ENCODE measurements at places on chromosomes 7 and 10.

DNA sequence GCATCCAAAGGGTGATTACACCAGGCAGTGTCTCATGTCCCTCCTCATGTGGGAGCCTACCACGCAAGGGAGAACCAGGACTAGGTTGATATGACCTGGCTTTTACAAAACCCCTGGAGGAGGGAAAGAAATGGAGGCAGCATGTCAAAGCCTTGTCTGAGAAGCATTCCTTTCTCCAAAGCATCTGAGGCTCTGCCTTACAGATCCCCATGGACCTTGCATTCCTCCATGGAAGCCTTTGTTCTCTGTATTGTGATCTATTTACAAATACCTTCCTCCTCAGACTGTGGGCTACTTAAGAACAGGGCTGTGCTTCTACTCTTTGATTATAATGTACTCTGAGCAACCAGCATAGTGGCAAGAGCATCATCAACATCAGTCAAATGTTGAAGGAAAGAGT, 197.0 kb downstream of the PLXNA4 start:
- DNase-seq, result no peak

- no peak for DNase-seq
Measured at GRCh38 chr10:80168679-80169380, 36.3 kb downstream of the PLAC9 start.

GRCh38 chr7:107384025-107384424, 85.8 kb upstream of the GPR22 start:
- DNase-seq, result no peak

DNA sequence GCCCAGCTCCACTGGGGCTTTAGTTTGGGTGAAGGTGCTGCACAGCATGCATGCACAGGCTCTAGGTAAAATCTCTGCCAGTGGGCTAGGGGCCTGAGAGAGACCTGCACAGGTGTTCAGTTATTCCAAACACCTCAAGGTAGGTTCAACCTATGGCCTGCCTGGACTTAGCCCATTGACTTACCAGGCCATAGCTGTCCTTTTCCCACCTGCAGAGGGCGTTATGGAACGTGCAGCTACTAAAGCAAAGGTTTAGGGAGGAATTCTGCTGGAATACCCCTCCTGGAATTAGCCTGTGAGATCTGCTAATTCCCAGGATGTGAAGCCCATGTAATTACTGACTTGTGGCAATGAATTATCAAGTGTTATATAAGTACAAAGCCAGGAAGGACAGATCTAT, 3.6 kb downstream of the VWC2 start:
- DNase-seq, result peak; percentile 50

DNA sequence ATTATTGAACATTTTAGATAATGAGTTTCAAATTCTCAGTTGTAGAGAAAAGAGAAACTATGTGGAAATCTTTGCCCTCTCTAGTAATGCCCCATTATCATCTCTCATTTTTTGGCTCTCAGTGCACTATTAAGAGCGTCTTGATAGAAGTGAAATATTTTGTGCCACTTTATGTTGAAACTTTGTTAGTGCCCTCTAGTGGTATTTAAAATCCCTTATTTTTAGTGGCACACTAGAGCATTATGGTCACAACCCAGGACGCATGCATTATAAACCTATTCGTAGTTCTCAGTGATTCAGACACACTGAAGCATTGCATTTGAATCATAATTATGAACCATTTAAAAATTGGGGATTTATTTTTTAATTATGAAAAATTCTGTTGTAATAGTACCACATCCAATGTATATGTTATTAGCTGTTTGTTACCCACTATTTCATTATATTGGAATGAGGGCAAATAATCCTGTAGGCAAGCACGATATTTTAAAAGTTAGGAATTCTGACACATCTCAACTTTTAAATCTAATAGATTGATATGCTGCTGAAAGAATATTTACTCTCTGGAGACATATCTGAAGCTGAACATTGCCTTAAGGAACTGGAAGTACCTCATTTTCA, 21.9 kb downstream of the PDCD4 start:
- no peak for DNase-seq

- DNase-seq, result peak; percentile 7
Measured at GRCh38 chr7:152145853-152146466, 120.5 kb downstream of the GALNT11 start.

GRCh38 chr10:51397695-51398094, 301.7 kb downstream of the CSTF2T start:
- DNase-seq, result no peak

GRCh38 chr7:88101769-88102168, 118.1 kb downstream of the SRI start:
- DNase-seq, result no peak

DNA sequence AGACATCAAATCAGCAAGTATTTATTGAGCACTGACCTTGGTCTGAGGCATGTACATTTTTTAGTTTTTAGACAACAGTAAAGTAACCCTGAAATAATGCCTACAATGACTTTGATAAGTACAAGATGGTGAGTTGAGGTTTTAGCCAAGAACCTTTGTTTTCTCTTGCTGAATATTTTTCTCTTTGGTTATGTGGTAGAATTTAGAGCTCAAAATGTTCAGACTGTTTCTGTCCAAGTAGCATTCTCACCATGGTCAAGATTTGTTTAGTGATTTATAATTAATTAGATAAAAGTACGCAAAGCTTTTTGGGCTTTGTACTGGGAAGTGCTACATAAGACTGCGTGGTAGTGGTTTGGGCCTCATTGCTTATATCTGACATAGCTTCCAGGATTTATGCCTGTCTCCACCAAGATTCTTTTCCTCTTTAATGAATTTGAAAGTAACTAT, 102.4 kb downstream of the KAT6B start:
- no peak for DNase-seq

GRCh38 chr10:121405096-121405495, 193.1 kb downstream of the FGFR2 start:
- no peak for DNase-seq

DNA sequence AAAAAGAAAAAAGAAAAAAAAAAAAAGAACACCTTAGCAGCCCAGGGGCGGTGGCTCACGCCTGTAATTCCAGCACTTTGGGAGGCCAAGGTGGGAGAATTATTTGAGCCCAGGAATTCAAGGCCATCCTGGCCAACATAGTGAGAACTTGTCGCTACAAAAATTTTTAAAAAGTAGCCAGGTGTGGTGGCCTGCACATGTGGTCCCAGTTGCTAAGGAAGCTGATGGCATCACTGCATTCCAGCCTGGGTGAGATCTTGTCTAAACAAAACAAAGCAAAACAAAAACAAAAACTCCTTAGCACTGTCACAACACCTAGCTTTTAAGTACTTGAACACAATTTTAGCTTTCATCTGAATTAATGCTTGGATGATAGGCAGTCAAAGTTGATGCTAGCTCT, 86.3 kb upstream of the MKLN1 start:
- DNase-seq, result no peak

GRCh38 chr10:86712317-86712707, 44.0 kb downstream of the LDB3 start:
- DNase-seq, result no peak

DNA sequence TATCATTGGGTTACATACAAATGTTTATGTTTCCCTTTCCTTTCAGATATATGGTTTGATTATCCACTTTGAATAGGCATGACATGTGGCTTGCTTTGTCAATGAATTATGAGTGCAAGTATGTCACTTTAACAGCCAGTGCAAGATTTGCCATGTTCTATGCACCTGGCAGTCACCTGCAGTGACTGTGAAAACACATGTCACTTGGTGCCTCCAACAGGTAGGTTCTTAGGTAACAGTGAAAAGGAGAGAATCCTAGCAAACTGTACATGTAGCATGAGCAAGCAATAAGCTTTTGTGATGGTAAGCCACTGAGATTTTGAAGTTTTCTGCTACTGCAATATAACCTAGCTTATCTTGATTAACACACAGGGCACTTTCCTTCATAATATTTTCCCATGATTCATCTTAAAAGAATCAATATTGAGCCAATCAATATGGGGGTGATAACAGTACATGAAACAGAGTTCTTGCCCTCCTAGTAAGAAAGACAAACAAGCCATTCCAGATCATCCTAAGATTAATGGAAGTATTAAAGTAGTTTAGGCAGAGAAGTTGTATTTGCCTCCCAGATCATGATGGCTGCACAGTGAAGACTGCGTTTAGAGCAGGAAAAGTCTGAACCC, 7.9 kb upstream of the RALA start:
- no peak for DNase-seq

DNA sequence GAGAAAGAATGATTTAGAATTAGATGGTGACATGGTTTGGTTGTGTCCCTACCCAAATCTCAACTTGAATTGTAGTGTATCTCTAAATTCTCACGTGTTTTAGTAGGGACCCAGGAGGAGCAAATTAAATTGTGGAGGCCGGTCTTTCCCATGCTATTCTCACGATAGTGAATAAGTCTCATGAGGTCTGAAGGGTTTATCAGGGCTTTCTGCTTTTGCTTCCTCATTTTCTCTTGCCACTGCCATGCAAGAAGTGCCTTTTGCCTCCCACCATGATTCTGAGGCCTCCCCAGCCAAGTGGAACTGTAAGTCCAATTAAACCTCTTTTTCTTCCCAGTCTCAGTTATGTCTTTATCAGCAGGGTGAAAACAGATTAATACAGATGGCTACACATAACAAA, 167.4 kb upstream of the SVIL start:
- DNase-seq, result no peak

DNA sequence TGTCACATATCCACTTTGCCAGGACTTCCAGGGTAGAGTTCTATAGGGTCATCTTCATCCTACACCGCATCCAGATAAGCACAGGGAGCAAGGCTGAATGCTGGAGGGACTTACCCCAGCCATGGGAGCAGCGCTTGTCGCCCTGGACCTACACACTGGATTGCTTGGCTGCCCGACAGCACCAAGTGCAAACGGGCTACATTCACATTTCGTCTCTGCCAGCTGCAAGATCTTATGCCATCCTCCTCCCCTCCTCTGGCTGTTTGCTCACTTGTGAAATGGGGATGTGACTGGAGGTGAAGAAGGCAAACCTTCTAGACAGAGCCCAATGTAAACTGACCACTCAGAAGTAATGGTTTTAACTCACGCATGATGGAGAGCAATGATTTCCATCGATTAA, 1.0 kb downstream of the DDC start:
- no peak for DNase-seq

DNA sequence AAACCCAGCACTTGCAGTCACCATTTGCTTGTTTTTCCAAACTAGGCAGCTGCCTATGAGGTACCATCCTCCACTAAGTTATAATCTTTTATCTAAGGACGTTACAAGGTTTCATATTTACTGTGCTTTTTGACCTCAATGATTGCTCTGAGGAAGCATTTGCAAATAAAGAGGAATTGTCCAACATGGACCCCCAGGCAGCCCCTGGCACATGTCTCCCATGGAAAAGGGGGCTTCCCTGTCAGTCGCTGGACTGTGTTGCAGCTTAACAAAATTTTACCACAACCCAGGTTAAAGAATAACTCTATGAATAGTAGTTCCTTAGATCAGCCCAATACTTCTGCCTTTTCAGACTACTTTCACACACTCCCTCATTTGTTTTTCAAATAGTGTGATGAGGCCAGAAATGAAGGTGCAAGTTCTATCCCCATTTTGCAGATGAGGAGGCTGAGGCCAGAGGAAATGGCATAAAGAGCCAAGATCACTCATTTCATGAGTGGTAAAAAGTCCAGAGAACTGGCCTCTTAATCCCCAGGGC, 52.8 kb upstream of the ZPBP start:
- no peak for DNase-seq

DNA sequence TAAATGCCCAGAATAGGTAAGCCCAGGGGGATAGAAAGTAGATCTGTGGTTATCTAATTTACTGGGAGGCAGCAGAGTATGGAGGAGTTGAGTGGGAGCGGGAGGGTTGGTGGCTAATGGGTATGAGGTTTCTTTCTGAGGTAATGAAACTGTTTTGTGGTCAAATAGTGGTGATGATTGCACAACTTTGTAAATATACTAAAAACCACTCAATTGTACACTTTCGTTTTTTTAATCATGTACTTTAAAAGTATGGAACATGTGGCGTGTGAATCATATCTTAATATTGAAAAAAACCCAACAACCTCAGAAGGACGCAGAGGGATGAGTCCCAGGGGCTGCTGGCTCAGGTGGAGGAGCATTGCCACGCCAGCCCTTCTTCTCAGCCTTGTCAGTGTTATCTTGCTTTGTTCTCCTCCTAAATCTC, 118.1 kb downstream of the WDR11 start:
- no peak for DNase-seq

DNA sequence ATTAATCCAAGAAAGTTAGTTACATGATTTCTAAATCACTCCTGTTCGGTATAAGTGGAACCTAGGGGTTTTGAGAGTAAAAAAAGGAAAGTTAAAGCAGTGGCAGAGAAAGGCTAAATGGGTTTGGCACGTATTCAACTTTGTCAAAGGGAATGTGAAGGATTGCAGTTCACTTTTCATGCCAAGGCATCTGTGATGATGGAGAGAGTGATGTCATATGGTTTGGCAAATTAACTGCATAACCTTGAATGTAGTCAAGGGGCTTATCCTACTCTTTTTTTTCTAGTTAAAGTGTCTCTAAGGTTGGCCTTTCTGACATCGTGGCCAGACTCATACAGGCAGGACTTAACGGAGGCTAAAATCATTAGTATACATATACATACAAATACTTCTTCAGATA, 277.8 kb downstream of the EXOC4 start:
- DNase-seq, result no peak

DNA sequence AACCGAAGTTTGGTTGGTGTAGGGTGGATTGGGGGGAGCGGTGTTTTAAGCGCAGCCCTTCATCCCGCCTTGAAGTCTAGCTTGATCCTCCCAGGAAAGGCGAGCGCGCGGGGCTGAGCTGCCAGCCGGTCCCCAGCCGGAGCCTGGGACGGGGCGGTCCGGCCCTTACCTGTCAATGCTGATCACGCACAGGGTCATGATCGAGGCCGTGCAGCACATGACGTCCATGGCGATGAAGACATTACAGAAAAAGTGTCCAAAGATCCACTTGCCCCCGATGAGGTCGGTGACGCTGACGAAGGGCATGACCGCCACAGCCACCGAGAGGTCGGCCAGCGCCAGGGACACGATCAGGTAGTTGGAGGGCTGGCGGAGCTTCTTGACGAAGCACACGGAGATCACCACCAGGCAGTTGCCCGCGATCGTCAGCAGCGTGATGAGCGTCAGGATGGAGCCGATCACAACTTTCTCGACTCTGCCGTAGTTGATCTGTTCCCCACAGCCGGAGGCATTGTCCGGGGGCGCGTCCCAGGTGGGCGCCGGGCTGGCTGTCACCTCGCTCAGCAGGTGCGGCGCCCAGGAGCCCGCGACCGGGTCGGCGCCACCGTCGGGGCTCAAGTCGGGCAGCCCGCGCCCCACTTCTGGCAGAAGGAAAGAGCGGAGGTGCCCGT, 740 bp downstream of the HTR7 start:
- no peak for DNase-seq

DNA sequence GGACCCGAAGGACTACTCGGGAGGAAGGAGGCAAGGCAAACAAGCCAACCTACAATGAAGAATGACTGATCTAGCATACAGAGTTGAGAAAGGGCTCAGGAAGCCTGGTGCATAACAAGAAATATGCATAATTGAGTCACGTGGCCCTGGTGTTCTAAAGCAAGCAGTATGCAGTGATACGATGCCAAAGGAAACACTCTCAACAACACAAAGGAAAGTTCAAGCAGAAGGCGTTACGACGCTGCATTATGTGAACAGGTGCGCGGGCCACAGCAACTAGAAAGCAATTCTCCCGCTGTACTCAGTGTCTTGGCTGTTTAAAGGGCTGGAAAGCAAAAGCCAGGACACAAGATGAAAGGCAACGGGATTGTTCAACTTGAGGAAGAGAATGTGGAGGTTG, 100.8 kb downstream of the PRTFDC1 start:
- no peak for DNase-seq

Data from iPS DF 19.7 (cell line).